ENCODE measurements at places on chromosomes 1 and 21. TPM values are rescaled to one million over a fixed set of nuclear protein-coding genes. Genes with fewer than 3 reads are reported as not detected.

DNA sequence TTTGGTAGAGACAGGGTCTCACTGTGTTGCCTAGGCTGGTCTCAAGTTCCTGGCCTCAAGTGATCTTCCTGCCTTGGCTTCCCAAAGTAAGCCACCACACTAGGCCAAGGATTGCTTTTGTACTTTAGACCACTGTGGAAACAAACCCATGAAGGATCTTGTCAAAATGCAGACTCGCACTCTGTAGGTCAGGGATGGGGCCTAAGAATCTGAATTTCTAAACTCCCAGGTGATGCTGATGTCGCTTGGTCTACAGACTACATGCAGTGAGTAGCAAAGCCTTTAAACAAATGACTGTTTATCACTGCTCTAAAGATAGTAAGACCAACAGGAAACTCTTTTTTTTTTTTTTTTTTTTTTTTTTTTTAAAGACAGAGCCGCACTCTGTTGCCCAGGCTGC lies 54.1 kb upstream of the MUTYH start:
- DNase-seq = no peak

GRCh38 chr21:21460979-21461378 lies 462.8 kb downstream of the NCAM2 start:
- no peak for DNase-seq

DNA sequence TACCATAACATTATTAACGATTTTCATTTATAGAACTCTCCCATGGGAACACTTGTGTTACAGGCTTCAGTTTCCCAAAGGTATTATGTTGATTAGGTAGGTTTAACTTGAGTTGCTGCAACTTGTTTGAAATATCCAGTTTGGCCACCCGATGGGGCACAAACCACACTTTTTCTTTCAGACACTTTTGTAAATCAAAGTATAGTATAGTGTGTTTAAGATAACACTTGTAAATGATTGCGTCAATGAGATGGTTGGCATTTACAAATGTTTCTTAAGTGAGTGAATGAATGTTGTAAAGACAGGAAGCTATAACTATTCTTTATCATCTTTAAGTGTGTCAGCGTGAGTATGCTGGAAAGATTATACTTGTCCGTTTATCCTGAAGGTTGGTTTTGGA lies 4.3 kb downstream of the XPR1 start:
- no peak for DNase-seq

DNA sequence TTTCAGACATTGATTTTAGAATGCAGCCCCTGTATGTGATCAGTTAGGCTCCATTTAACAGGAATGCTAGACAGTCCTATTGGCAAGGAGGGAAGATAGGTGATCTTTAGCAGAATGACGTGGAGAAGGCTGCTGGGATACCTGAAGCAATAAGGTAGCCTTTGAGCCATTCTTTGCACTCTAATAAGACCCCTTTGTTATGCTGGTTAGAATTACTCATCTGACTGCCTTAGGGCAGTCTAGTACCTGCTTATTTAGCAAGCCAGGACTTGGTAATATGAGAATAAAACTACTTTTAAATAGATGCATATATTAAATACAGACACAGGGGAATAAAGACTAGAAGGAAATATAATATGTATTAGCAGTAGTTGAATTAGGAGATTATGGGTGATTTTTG lies 29.1 kb downstream of the NGF start:
- DNase-seq = no peak

GRCh38 chr21:43740497-43741156 lies 21.7 kb downstream of the PDXK start:
- DNase-seq = peak; percentile 79

DNA sequence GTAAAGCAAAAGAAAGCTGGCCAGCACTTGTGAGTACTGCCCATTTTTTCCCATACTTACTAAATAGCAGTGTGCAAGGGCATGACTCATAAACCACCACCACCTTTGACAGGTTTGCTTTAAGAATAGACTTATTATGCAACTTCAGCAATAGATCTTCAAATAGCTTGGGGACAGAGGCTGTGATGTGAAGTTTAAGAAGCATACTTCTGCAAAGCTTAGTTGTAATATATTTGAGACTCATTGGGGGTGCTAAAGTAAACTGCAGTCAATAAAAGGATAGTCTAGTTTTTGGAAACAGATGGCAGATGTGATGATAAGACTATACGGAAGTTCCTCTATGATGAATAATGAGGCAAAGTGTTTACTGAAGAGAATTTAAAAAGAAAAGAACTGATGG lies 210.0 kb downstream of the PLA2G4A start:
- DNase-seq = no peak

- no peak for DNase-seq
These were observed 148.1 kb upstream of the RUNX1 start for GRCh38 chr21:35197191-35197590.

- peak; percentile 71 for DNase-seq
These were observed 52.9 kb upstream of the ECE1 start for GRCh38 chr1:21342961-21343838.

- DNase-seq = peak; percentile 72
These were observed 659 bp downstream of the FAF1 start for GRCh38 chr1:50959303-50959912.

Gene MYOG
- total RNA-seq = not detected

Measured in sigmoid colon (tissue), 7 donors.